ENCODE measurements at places on chromosomes 4 and X. TPM values are rescaled to one million over a fixed set of nuclear protein-coding genes. Genes with fewer than 3 reads are reported as not detected.

PHOX2B gene
- not detected for total RNA-seq

GLOD5 gene
- total RNA-seq, result not detected

DNA sequence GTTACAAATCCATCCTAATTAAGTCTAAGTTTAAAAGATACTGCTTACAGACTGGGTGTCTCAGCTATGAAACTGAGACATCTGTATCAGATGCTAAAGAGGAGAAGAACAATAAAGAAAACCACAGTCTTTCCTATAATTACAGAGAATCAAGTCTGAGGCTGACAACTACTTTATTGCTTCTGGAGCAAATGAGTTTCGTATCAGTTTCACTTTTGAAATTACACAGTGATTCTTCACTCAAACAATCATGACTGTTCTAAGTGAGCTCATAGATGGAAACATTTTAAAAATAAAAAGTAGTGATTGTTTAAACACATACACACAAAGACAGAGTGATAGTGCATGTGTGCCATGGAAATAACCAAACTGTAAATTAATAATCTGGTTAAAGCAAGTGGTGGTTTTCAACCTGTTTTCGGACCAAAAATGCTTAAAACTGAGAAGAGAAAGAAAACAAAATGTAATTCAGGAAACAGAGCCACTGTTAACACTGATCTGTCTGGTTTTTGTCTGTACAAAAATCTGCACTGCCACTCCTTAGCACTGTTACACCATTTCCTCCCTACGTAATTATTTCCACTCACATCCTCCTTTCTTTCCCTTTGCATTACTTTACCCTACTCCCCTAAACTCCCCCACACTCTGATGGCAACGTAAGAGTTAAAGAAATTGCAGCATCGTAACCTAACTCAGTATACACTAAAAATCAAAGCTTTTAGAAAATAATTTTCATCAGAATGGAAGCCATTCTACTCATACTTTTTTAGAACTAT, 12.5 kb downstream of the RFC1 start:
- no peaks in the 10 kb centered on the region for H3K27me3 ChIP-seq
- H3K4me3 ChIP-seq, result peak overlapping the region; percentile 25
- DNase-seq, result no peak
- H3K36me3 ChIP-seq, result peaks cover 22% of the 10 kb centered on the region
- peaks cover 12% of the 10 kb centered on the region for H3K4me1 ChIP-seq
- H3K27ac ChIP-seq, result peak overlapping the region; percentile 59

DNA sequence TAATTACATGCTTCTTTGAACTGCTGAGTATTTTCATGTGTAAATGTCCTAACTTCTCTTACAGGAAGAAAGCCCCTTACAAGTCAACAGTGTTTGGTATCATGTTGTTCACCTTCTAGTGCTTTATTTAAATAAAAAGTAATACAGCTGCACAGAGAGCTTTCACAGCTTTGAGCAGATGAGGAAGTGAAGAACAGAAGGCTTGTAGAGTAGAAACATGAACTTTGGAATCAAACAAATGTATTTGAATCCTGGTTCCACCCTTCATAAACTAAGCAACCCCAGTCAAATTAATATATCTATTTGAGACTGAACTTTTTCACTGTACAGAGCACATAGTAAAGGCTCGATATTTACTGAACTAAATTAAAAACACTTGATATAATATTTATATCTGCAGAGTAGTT, 120.5 kb downstream of the CAMK2D start:
- DNase-seq, result no peak
- no peaks in the 10 kb centered on the region for H3K36me3 ChIP-seq
- no peak overlapping the region for H3K27ac ChIP-seq
- peaks cover 25% of the 10 kb centered on the region for H3K4me1 ChIP-seq
- no peaks in the 10 kb centered on the region for H3K27me3 ChIP-seq

DNA sequence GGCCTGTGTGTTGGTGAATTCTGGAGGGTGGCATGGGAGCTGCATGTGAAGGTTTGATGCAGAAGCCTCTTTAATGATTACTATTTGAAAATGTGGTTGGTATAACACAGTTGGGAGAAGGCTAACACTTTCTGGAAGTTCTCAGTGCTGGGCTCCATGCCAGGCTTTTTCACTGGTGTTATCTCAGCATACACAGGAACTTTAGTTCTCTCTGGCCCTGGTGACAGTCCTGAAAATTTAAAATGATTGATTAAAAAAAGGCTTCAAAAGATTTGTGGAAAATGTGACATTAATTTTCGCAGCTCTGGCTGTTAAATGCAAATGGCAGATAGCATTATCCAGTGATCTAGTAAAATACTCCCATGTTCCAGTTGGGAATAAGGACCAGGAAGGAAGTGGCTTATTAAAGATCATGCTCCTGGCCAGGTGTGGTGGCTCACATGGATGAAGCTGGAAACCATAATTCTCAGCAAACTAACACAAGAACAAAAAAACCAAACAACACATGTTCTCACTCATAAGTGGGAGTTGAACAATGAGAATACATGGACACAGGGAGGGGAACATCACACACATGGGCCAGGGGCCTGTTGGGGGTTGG, 36.6 kb downstream of the DIPK2B start:
- no peak for DNase-seq
- H3K4me3 ChIP-seq, result no peak overlapping the region
- no peaks in the 10 kb centered on the region for H3K36me3 ChIP-seq
- H3K27ac ChIP-seq, result no peak overlapping the region

GRCh38 chrX:151505796-151506195, 57.7 kb upstream of the PASD1 start:
- no peaks in the 10 kb centered on the region for H3K36me3 ChIP-seq
- H3K27ac ChIP-seq, result no peak overlapping the region
- H3K4me1 ChIP-seq, result no peaks in the 10 kb centered on the region
- no peaks in the 10 kb centered on the region for H3K27me3 ChIP-seq

IL3RA gene
- total RNA-seq, result 13.5 TPM

GRCh38 chr4:144518181-144518895, 127.6 kb upstream of the HHIP start:
- H3K36me3 ChIP-seq, result no peaks in the 10 kb centered on the region
- H3K4me3 ChIP-seq, result no peak overlapping the region
- no peak overlapping the region for H3K27ac ChIP-seq
- H3K27me3 ChIP-seq, result no peaks in the 10 kb centered on the region
- DNase-seq, result no peak
- no peaks in the 10 kb centered on the region for H3K4me1 ChIP-seq

DNA sequence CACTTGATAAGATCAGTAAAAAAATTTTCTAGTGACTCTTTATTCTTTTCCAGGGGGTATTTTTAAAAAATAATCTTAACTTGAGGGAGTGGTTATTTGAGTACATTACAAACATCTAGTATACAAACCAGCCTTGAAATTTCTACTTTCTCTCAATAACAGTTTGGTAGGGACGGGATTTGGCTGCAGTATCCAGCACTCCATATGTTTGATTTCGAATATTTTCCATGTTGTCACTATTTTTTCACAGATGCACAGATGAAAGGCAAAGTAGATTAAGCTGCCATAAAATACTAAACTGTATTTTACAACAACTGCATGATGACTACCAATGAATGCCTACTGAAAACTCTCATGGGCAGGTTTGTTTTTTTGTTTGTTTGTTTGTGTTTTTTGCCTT, 225.0 kb downstream of the COX7B2 start:
- no peaks in the 10 kb centered on the region for H3K4me1 ChIP-seq

EREG gene
- total RNA-seq, result 1.0 TPM

SYNPO2 gene
- 35.3 TPM for total RNA-seq

GYPB gene
- not detected for total RNA-seq

DNA sequence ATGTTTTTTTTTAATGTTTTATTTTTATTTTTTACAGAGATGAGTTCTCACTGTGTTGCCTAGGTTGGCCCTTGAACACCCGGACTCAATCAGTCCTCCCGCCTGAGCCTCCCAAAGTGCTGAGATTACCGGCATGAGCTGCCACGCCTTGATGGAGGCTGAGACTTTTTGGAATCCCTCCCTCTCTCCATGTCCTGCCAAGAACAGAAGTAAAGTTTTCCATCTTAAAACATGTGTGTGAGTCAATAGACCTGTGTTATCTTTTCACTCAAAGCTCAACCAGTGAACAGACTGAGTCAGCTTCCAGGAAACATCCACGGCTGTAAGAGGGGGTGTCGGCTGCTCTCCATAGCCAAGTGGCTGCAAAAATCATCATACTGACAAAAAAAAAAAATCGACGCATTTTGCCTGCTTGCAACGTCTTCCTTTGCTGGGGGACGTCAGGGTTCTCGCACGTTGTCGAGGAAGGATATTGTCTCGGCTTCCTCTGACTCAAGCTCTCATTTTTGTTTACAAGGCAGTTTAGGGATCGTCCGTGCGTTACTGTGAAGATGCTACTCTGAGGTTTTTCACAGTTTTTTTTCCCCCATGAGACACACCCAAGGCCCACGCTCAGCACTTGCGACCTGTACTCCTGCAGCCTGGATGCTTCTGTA, 10.0 kb upstream of the ASMTL start:
- H3K36me3 ChIP-seq, result no peaks in the 10 kb centered on the region
- peaks cover 20% of the 10 kb centered on the region for H3K4me1 ChIP-seq
- H3K27ac ChIP-seq, result no peak overlapping the region
- H3K4me3 ChIP-seq, result no peak overlapping the region
- DNase-seq, result no peak
- no peaks in the 10 kb centered on the region for H3K27me3 ChIP-seq

DNA sequence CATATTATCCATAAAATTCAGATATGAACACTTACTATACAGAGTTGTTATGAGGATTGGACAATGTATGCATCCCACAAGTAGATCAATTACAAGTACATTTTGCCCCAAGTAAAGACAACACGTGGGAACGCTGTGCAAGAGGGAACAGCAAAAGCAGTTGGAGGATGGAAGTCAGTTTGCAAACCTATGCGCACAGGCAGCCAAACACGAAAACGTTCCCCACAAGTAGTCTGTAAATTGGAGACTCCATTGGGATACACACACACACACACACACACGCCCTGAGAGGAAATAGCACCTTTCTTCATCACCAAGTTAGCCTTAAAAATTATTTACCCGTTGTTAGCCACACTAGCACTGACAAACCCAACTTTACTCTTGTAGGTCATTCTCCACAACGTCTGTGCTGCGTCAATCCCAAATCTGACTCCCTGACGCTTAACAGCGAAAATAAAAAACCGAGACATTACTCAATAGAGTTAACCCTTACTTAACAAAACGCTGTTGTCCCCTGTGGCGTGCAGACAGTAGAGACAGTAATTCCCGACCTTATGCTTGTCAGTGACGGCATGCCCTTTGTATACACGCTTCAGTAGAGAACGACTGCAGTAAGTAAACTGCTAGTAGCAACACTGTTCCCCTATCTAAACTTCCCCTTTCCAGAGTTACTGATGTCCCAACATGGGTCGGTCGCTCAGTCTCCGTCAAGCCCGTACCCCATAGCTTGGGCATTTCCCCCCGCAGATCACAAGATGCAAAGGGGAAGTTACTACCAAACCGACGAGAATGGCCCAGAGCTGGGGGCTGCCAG, 730 bp downstream of the MANBA start:
- peaks cover 3% of the 10 kb centered on the region for H3K4me1 ChIP-seq
- peak overlapping the region; percentile 71 for H3K4me3 ChIP-seq
- no peaks in the 10 kb centered on the region for H3K36me3 ChIP-seq

Data from upper lobe of left lung (tissue), 6 donors.